Stimulated activated CD4-positive, alpha-beta T cell treated with anti-CD3 and anti-CD28 coated beads, Interleukin-15, amount 100 ng/mL, for 1 hour (primary cell): ENCODE measurements at places on chromosomes 1 and 21.

DNA sequence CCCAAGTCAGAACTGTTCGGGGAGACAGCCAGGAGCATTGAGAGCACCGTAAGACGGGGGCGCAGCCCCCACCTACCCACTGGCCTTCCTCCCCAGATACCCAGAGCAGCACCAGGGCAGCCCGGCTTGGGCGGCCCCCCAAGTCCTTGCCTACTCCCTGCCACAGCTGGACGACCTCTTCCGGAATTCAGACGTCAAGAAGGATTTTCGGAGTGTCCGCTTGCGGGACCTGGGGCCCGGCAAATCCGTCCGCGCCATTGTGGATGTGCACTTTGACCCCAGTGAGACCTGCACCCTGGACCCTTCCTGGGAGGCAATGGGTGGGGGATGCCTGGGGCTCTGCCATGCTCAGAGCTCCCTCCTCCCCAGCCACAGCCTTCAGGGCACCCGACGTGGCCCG lies 26.7 kb downstream of the RNF223 start:
- DNase-seq = no peak

DNA sequence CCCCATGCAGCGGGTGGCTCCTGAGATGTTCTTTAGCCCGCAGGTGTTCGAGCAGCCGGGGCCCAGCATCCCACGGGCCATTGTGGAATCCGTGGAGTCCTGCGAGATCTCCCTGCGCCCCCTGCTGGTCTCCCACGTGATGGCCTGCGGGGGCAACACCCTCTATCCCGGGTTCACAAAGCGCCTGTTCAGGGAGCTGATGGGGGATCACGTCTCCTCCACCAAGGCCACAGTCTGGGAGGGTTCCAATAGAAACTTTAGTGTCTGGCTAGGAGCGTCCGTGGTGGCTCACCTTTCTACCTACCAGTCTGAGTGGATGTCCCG lies 71.0 kb downstream of the ACTL8 start:
- no peak for DNase-seq

DNA sequence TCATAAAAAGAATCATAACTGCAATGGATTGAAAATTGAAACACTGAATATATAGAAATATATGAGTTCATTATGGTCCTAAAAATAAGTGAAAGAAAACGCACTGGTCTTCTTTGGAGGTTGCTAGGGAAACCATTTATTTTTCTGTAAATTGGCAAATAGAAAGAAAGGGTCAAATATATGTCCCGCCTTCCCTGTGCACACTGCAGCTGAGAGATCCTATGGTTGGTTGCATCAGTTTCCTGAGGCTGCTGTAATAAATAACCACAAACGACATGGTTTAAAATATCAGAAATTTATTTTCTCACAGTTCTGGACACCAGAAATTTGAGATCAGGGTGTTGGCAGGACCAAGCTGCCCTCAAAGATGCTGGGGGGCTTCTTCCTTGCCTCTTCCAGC lies 35.0 kb downstream of the CA6 start:
- DNase-seq = no peak

GRCh38 chr1:22872981-22873664 lies 99.5 kb downstream of the LACTBL1 start:
- DNase-seq = no peak

DNA sequence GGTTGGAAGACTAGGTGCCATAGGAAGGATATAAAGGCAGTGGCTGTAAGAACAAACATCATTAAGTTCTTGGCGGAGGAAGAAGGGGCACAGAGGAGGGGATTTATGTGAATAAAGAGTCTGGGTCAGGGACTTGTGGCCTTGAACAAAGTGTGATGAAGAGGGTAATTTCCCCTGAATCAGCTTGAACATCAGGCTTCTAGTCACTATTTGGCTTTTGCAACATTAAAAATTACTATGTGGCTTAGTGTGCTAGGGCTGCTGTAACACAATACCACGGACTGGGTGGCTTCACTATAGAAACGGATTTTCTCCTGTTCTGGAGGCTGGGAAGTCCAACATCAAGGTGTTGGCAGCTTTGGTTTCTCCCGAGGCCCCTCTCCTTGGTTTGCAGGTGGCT lies 70.5 kb upstream of the CNIH3 start:
- DNase-seq = no peak

DNA sequence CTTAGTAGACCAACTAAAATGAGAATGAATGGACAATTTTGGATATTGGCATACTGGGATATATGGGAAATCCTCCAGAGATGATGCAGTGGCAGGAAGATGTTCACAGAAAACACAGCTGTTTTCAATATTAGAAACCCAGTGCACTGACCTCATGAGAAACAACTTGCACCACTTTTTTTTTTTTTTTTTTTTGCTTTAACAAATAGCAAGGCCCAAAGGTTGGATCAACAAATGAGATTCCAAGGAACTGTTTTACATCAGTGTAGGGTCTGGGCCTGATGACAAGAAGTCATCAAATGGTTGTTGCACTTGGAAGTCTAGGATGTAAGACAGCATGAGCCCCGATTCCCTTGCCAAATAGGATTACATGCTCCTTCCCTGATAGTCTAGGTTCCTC lies 110.7 kb downstream of the SLC25A24 start:
- DNase-seq = no peak

DNA sequence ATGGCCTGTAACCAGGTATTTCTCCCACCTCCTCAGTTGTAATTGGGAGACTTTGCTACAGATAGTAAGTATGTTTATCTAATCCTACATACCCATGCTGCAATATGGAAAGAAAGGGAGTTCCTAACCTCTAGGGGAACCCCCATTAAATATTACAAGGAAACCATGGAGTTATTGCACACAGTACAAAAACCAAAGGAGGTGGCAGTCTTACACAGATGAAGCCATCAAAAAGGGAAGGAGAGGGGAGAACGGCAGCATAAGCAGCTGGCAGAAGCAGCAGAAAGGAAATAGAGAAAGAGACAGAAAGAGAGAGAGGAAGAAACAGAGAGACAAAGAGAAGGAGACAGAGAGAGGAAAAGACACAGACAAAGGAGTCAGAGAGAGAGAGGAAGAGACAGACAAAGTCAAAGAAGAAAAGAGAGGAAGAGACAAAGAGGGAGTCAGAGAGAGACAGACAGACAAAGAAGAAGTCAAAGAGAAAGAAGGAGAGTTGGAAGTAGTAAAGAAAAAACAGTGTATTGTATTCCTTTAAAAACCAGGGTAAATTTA lies 142.9 kb downstream of the FASLG start:
- DNase-seq = no peak

GRCh38 chr1:167472752-167473521 lies 45.4 kb downstream of the CD247 start:
- DNase-seq = no peak
